ENCODE measurements at places on chromosomes 2 and 18.

DNA sequence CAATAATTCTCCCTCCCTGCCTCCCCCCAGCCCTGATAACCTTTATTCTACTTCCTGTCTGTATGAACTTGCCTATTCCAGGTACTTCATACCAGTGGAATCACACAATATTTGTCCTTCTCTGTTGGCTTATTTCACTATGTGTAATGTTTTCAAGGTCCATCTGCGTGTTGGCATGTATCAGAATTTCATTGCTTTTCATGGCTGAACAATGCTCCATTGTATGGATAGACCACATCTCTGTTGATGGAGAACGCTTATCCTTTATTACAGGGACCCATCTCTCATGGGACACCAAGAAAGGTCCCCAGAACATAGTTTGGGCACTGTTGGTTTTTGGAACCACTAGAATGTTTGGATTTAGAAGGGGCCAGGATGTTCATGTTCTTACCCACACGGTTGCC is 40.2 kb downstream of the ATOH8 start:
- no peak for DNase-seq

- no peak for DNase-seq
Observed at GRCh38 chr2:204127238-204127637, 190.7 kb downstream of the ICOS start.

DNA sequence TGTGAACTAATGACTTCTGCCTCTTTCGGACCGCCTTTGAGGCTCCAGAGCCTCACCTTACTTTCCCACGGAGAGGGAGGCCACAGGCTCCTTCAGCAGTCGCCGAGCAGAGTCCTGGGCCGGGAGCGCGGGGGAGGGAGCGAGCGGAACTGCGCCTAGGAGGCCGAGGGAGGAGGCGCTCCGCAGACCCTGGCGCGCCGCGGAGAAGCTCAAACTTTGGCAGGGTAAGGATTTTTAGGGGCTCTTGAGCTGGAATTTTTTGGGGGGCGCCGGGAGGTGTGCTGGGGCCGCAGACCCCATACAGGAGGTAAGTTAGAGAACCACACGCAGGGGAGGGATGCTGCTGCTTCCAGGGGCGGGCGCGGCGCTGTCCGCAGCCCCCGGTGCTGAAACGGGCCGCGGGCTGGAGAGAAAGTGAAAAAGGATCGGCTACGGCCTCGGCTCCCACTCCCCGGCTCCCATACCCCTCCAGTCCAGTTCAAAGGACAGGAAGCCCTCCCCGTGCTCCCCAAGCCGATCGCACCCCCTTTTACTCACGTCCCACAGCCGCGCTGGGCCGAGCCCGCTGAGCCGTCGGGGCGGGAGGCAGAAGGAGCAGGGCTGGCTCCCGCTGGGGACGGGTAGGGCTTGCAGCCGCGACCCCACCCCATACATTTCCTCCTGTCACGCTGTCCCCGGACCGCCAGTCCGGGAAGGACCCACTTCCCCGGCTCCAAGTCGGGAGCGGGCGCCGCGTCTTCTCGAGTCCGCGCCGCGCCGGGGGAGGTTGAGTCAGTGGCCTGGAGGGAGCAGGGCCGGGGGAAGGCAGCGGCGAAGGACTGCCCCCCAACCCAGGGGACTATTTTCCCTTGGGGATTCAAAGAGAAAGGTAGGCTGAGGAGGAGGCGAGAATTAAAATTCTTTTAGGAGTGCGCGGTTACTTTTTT is at the start of gene CNGA3:
CNGA3 (plus strand) TSS at position 146 of the 926 bp plus-strand sequence. CDS start 23,520 bp downstream, outside the sequence.
- no peak for DNase-seq

GRCh38 chr2:130922417-130922816 is 85.7 kb downstream of the ARHGEF4 start:
- no peak for DNase-seq

DNA sequence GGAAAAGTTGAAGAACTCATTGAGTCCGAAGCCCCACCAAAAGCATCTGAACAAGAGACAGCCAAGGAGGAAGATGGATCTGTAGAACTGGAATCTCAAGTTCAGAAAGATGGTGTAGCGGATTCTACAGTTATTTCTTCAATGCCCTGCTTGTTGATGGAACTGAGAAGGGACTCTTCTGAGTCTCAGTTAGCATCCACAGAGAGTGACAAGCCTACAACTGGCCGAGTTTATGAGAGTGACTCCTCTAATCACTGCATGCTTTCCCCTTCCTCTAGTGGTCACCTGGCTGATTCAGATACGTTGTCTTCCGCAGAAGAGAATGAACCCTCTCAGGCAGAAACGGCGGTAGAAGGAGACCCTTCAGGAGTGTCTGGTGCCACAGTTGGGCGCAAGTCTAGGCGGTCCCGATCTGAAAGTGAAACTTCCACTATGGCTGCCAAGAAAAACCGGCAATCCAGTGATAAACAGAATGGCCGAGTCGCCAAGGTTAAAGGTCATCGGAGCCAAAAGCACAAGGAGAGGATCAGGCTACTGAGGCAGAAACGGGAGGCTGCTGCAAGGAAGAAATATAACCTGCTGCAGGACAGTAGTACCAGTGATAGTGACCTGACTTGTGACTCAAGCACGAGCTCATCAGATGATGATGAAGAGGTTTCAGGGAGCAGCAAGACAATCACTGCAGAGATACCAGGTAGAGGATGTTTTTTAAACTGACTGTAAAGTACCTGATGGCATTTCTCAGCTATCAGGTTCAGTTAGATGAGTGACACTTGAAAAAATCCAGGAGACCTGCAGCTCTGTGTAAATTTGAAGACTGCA is 111.9 kb downstream of the HAUS1 start:
- DNase-seq = no peak

- no peak for DNase-seq
Observed at GRCh38 chr2:234032279-234032856, 18.1 kb upstream of the SPP2 start.

GRCh38 chr2:233273120-233273519 is 21.6 kb downstream of the ATG16L1 start:
- no peak for DNase-seq

GRCh38 chr2:75560768-75561565 is at the start of gene EVA1A:
TSS of gene EVA1A (minus strand) at chr2:75560939. CDS start at chr2:75518140, 42,799 bp downstream.
- DNase-seq = no peak

DNA sequence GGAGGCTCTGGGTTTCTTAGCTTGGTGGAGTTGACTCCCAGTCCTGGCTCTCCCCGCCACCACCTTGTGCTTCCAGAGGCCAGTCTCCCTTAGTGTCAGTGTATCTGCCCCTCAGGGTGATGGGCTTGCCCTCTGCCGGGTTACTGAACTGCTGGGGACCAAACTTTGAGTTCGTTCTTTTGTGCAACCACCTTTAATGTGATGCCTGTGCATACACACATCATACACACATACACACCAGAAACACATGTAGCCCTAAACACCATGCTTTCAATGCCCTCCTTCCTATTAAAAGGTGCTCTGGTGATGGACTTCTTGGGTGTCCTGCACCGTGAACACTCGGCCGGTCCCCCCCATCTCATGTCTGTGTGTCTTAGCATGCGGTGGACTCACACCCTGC is 315.1 kb upstream of the EPAS1 start:
- DNase-seq = no peak

- peak; percentile 40 for DNase-seq
Observed at GRCh38 chr2:158967114-158967730, 1.2 kb upstream of the TANC1 start.

- no peak for DNase-seq
Observed at GRCh38 chr2:239140346-239141020, 260.3 kb downstream of the HDAC4 start.

GRCh38 chr18:3494245-3494526 is 44.2 kb downstream of the TGIF1 start:
- DNase-seq = no peak

GRCh38 chr2:7012141-7012764 is 95.0 kb downstream of the RNF144A start:
- peak; percentile 98 for DNase-seq

DNA sequence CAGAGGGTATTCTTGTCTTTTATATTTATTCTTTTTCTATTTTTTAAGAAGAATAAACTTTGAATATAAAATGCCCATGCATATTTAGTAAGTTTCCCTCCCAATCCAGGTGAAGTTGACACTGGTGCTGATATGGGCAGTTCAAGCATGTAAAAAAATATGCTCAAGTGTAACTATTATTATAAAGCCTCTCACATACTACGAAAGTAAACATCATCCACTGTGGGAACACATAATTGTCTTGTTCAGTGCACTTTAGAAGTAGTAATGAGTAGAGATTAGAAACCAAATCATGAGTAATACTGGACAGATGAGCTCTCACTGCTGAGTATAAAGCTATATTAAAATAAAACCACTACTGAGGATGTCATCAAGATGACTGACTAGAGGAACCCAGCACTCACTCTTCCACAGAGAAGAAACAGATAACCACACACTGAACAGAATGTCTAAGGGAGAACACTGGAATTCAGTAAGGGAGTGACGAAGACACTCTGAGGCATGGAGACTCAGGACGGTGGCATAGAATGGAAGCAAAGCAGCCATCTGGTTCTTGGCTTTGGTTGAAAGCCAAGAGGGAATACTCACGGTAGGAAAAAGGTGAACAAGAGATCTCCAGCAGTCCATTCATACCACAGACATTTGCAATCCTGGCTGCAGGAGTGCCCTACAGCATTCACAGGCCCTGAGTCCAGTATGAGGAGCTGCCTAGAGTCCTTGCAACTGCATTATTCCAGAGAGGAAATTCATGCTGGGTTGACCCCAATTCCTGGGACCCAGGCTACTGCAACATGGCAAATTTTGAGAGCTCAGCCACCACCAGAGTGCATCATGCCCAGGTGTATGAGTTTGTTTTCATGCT is 9.5 kb upstream of the FAM110C start:
- DNase-seq = no peak

DNA sequence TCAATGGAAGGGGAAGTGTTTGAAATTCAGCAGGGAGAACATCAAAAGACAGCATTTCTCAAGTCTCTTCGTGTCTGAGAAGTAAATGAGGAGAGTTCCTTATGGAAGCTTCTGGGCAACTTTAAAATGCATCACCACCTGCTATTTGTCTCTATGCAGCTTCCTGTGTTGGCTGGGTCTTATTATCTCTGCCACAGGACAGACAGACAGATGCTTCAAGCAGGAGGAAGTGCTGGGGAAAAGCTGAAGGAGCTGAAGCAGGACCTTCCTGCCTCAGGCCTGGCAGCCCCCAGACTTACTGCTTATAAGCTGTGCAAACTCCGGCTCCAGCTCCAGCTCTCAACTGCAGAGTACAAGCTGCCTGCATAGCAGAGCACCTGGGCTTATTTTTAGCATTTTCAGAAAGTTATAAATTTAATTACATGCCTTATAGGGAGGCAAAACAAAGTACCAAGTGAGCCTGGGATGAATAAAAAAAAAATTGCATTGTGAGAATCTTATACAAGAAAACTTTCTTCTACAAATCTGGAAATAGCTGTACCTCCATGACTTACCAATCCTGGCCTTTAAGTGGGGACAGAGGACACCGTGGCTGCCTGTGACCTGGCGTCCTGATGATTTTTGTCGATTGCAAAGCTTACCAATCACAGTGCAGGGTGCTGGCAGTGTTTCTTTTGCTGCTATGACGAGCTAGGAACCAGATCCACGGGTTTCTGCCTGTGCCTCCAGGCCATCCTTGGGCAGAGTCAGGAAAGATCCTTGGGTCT is 206.3 kb downstream of the SEPTIN10 start:
- DNase-seq = no peak

DNA sequence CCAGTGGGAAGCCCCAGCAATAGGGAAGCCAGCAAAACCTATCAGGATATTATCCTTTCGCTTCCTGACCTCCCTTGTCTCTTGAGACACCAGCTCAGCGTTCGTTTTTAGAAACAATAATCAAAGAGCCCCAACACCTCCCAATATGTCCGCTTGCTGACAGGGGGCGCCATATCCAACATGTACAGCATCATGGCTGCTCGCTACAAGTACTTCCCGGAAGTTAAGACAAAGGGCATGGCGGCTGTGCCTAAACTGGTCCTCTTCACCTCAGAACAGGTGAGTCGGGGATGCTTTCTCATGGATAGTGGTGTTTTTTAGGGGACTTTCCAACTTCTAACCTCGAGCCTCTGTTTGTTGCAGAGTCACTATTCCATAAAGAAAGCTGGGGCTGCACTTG is 28.7 kb downstream of the GAD1 start:
- DNase-seq = no peak

DNA sequence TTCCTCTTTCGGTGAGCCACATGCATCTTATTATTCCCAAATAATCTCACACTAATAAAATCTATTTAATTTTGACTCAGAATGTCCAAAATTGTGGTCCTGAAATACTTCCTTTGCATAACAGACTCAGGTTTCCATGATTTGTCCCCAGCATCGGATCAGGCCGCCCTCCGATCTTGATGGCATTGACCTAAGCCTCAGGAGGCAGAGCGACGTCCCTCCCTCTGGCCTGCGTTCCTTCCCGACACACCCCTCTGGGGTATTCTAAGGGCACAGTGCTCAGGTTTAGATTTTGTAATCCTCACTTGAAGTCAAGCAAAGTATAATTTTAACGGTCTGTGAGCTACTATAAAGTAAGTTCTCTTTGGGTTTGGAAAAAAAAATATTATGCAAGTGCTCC is 857.7 kb downstream of the GALR1 start:
- DNase-seq = no peak

DNA sequence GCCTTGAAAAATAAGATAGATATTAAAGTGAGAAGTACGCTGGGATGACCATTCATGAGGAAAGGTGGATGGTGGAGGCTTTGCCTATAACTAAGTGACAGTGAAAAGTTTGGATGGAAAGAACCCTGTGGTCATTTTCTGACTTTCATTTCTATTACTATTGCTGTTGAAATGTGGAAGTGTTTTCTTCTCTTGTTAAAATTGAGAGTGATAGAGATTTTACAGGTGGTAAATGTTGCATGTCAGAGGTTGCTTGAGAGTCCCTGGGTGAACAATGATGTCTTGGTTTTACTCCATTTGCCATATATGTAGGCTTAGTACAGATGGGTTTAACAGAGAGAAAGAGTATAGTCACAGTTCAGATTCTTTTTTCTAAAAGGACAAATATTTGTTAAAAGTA is 18.4 kb downstream of the NCOA1 start:
- no peak for DNase-seq

DNA sequence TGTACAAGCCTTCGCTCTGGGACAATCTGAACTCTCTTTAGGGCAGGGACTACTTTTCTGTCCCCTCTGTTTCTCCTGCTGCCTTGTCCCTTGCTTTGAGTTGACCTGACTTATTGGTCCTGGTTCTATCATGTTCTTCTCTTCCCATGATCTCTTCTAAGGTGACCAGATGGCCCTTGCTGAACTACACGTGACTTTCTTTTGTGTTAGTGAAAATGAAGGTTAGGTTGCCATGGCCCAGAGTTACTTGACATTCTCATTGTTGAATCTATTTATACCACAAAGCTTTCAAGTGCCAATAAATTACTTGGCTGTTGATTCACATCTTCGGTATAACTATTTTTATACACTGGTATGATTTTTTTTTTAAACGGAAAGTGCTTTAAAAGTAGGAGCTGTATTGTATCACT is 24.4 kb downstream of the MRPL33 start:
- no peak for DNase-seq

GRCh38 chr2:203549406-203549805 is 14.3 kb upstream of the RAPH1 start:
- DNase-seq = no peak

GRCh38 chr18:67035026-67035425 is 431.1 kb upstream of the CDH19 start:
- no peak for DNase-seq

DNA sequence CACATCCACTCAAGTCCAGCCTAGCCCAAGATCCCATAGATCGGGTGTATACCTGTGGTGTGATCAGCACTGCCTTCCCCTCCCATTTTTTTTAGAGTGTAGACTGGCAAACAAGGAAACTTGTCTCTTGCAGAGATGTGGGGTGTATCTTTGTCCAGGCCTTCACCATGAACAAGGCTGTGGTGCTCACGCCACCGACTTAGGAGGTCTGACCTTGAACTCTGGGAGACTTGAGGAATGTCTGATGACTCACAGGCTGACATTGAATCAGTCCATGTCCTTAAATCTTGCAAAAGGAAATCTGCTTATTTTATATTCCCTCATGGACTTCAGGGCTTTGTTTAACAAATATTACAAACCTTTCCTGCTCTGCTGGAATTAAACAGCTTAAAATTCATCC is 4.5 kb upstream of the CTIF start:
- no peak for DNase-seq

All from SHP77 treated with DMSO at 0.1 percent for 48 hours (cell line).